Right renal pelvis (tissue), 4 donors: ENCODE measurements at places on chromosomes 6 and 20. TPM values are rescaled to one million over a fixed set of nuclear protein-coding genes. Genes with fewer than 3 reads are reported as not detected.

DNA sequence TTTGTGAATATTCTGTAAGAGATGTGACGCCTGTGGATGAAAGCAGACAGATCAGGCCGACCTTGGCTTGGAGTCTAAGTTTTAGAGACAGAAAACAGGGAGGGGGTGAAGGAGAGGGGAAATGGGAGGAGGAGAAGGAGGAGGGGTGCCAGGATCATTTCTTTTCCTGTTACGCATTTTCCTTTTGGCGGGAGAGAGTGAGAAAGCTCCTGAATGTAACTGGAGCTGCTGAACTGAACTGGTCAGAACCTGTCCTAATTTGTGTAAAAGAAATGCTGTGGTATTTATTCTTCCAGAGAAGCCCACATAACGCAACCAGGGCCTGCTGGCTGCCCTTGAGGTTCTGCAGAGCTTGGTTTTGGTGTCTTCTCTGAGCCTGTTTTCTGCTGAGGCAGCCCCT lies 41.9 kb downstream of the UTRN start:
- DNase-seq: no peak

DNA sequence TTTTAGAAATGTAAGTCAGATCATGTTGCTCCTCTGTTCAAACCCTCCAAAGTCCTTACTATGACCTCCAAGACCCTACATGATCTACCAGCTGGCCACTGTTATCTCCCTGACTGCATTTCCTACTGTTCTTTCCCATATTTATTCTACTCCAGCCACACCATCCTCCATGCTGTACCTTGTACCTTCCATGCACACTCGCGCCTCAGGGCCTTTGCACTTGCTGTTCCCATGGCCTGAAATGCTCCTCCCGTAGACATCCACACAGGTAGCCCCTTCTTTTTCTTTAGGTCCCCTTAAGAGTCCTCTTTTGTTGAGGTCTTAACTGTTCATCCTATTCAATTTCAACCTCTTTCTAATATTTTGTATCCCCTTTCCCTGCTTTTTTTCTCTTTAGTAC lies 47.0 kb downstream of the HEBP2 start:
- no peak for DNase-seq

Gene GPR63
- 3.3 TPM for polyA plus RNA-seq

Gene BTNL2
- 1.3 TPM for polyA plus RNA-seq

GRCh38 chr6:89729818-89730217 lies 89.8 kb downstream of the MDN1 start:
- DNase-seq: no peak

DNA sequence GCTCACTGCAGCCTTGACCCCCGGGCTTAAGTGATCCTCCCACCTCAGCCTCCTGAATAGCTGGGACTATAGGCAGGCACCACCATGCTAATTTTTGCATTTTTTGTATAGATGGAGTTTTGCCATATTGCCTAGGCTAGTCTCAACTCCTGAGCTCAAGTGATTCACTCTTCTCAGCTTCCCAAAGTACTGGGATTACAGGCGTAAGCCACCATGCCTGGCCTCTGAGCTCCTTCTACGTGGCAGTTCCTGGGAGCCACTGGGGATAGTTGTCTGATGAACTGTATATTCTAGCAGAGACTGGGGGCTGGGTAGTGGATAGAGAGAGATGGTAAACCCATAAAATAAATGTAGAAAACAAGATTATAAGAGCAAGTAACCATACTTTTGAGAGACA lies 26.1 kb downstream of the IYD start:
- no peak for DNase-seq

DNA sequence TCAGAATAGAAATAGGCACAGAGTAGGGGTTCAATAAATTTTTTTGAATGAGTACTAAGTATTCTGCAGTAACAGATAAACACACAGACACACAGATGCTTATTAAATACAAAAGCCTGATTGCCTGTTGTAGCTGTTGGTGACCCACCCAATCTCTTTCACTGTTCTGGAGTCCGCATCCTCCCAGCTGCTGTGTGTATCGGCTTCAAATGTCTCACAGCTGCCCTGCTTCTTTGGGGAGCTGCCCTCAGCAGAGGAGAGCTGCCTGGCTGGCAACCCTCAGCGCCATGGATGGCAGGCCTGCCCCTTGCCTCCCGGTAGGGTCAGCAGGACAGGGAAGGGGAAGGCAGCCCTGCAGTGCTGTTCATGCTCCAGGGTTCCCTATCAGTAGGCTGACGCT lies 85.9 kb upstream of the PRND start:
- no peak for DNase-seq

DNA sequence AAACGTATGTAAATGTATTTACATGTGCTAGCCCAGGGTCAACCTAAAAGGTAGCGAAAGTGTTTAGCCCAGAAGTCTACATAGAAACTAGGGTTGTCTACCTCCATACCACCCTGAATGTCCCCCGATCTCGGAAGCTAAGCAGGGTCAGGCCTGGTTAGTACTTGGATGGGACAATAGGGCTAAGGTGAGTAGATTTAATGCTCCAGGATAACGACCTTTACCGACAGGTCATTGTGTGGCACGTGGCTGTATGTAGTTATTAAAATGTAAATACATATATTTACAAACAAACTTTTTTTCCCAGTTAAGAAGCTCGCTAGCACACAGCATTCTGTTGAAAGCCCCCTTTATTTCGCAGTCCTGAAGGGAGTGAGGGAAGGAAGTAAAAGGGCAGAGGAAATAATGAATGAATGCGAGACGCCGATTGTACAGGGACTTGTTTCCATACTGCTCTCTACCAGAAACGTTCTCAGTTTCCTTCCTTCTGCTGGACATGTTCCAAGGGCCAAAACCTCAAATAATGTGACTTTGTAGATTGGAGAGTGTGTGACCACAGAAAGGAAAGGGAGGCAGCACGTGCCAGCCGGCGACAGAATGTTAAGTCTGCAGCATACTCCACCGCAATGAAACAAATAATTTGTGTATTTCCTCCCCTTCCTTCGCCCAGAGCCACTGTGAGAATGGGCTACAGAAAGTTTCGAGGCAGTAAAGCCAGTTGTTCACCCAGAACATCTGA lies 612 bp downstream of the ADAT2 start:
- DNase-seq: no peak

Gene SRMS
- polyA plus RNA-seq: 0.31 TPM

GRCh38 chr20:51769976-51770615 lies 1.9 kb upstream of the ATP9A start:
- no peak for DNase-seq

- no peak for DNase-seq
Observed at GRCh38 chr6:11683871-11684270, 94.7 kb downstream of the ADTRP start.

DNA sequence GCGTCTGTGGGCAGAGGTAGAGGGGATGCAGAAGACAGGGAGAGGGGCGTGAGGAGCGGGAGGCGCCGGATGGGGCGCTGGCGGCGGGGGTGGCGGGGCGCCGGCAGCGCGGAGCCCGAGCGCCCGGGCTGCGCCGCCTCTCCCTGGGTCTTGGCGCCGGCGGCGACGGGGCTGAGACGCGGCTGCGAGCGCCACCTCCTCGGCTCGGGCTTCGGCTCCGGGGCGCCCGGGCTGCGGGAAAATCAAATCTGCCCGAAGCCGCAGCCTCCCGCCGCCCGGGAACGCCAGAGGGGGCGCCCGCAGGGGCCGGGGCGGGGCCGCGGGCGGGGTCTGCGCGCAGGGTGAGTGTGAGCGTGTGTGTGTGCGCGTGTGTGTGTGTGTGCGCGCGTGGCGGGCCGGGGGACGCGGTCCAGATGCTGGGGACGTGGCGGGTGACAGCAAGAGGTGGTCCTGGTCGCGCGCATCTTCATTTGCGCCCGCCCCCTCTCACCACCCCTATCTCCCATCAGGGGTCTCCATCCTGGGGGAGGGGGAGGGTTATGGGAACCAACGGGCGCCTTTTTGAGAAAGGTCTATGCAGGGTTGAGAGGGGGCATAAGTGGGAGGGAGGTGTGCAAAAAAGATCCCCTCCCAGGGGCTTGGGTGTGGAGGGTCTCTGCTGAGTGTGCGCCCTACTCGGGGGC lies 646 bp upstream of the CPNE5 start:
- no peak for DNase-seq

DNA sequence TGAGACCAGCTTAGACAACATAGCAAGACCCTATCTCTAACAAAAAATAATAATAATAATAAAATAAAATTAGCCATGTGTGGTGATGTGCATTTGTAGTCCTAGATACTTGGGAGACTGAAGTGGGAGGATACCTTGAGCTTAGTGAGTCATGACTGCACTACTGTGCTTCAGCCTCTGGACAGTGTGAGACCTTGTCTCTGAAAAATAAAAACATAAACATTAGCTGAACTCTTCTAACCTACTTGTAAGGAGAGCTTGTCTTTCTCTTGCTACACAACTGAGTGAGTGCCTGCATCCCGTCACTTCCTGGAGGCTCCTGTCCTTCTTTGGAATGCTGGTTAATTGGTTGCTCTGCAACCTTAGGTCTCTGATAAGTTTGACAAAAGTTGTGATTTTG lies 5.1 kb upstream of the DBNDD2 start:
- no peak for DNase-seq

Gene TRIM10
- 0.48 TPM for polyA plus RNA-seq

Gene SIGLEC1
- polyA plus RNA-seq: 0.80 TPM

GRCh38 chr6:51533962-51534361 lies 553.5 kb downstream of the PKHD1 start:
- no peak for DNase-seq

DNA sequence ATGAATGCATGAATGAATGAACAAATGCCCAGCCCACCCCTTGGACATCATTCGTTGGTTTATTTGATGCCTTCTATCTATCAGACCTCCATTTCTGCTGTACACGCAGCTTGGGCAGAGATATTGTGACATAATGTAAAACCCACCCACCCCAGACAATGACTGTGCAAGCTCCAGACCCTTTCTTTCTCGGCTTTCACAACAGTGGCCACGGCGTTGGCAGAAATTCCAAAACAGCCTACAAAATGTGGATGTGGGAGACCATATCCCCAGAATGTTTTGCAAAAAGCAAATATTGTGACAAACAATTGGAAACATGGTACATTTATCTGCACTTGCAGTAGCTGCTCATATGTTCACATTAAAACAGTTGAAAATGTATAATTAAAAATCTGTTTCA lies 162.0 kb upstream of the MAFB start:
- DNase-seq: no peak

DNA sequence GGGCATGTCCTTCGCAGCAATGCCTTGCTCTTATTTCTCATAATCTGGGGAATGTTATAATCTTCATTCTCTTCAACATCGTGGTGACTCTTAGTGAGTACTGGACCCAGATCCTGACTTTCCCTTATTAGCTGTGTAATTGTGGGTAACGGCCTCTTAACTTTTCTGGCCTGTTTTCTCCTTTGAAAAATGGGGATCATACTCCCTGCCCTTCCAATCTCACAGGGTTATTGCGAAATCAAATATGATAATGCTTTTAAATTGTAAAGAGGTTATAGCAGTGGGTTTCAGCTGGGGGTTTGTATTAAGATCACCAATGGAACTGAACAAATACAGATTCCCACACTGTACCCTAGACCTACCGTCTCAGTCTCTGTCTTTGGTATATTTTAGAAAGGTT lies 77.1 kb downstream of the CTNNBL1 start:
- no peak for DNase-seq

DNA sequence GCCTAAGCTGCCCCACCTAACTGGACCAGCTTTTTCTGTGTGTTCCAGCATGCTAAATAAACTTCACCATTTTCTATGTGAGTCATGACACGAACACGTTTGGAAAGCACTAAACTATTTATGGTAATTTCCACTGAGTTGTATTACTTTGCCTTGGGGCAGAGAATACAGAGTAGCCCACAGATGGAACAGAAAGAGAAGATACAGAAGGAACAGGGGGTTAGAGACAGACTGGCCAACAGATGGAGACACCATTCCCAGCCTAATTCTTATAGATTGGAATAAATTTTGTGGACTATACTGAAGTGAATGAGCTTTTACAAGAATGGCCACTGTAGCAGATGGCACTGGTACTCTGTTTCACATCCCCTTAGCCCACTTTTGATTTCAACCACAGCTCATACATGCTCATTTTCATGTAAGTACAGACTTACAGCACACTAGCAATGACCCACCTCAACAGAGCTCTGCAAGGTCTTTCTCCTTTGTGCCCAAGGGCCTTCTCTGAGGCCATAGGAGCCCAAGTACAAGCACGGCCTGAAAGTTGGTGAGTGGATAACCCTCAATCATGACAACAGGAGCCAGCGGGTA lies 13.1 kb upstream of the NT5DC1 start:
- no peak for DNase-seq

DNA sequence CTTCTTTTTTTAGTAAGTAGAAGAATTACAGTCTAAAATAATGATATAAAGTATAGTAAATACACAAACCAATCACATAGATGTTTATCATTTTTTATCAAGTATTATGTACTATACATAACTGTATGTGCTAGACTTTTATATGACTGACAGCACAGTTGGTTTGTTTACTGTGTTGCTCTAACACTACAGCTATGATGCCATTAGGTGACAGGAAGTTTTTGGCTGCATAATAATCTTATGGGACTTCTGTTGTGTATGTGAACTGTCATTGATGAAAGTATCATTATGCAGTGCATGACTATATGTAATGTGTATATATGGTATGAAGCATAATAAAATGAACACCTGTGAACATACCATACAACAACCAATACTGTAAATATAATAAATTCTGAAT lies 104.0 kb downstream of the ZFAND3 start:
- no peak for DNase-seq

Gene DLGAP4
- polyA plus RNA-seq: 60.6 TPM

DNA sequence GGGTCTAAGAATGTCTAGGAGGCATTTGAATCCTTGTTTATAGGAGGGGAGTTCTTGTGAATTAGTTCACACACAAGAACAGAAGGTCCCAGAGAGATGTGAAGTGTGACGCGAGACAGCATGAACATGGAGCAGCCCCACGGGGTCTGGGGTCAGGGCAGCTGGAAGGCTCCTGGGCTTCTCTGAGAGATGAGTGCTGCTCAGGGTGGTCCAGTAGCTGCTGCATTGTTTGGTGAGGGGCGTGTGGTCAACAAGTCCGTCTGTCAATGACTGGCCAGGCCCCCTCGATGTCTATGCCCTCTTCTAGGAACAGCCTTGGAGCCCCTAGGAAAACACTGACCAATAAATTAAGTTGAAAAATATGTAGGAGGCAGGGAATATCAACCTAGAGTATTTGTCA lies 40.2 kb upstream of the GABRR1 start:
- no peak for DNase-seq

GRCh38 chr20:63930971-63931553 lies 25.2 kb downstream of the UCKL1 start:
- no peak for DNase-seq
